Mammary microvascular endothelial cell (primary cell): ENCODE measurements at places on chromosomes 6 and 20. TPM values are rescaled to one million over a fixed set of nuclear protein-coding genes. Genes with fewer than 3 reads are reported as not detected.

Gene HDGFL1
- total RNA-seq = not detected in 2 replicates

Gene GPLD1
- under 0.01 and 0.05 TPM in 2 replicates for total RNA-seq

Gene PHACTR2
- 94.1 and 118 TPM in 2 replicates for total RNA-seq

Gene COL20A1
- total RNA-seq = not detected in 2 replicates

Gene CCN6
- total RNA-seq = not detected in 2 replicates

Gene OR2J3
- not detected in 2 replicates for total RNA-seq

Gene HLA-DRB5
- total RNA-seq = not detected in 2 replicates

Gene KHDC1L
- total RNA-seq = not detected in 2 replicates

Gene SLC16A10
- not detected in 2 replicates for total RNA-seq

Gene FRS3
- 1.5 and 2.0 TPM in 2 replicates for total RNA-seq
